ENCODE measurements at places on chromosomes 2 and 18. TPM values are rescaled to one million over a fixed set of nuclear protein-coding genes. Genes with fewer than 3 reads are reported as not detected.

GPR17 gene
- not detected for total RNA-seq

NETO1 gene
- total RNA-seq: not detected

DLX2 gene
- total RNA-seq: not detected

LIPG gene
- total RNA-seq: 14.2 TPM

DSG2 gene
- 330 TPM for total RNA-seq

DNA sequence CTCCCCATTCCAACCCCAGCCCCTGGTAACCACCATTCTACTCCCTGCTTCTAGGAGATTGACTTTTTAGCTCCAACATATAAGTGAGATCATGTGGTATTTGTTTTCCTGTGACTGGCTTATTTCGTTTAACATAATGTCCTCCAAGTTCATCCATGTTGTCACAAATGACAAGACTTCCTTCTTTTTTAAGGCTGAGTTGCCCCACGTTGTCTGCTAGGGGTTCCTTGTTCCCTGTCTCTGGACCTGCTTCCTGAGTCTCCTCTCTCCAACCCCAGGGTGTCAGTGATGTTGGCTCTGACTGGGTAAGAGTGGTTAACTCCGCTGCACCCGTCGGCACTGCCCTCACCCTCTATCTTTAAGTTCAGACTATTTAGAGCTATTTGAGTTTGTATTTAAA, 175.2 kb downstream of the SH3RF3 start:
- DNase-seq: no peak

DNA sequence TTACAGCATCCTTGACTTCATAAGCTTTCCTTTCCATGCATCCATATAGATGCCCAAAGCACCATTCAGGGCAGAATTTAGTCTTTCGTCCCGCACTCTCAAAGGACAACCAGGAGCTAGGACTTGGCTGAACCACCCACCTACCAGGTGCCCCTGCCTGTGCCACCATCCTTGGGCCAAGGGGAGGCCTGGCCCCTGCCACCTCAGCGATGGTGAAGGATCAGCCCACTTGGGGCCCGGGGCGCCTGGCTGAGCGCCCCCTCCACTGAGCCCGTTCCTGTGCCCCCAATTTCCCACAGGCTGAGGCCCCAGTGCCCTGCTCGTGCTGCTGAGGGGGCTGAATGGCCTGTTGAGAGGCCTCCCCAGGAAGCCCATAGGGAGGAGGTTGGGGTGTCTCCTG, 33.3 kb upstream of the ALPP start:
- DNase-seq: peak; percentile 8

GRCh38 chr2:191249156-191249813, 4.1 kb downstream of the MYO1B start:
- no peak for DNase-seq

- no peak for DNase-seq
These were observed 287.3 kb upstream of the REV1 start for GRCh38 chr2:99776906-99777646.

DNA sequence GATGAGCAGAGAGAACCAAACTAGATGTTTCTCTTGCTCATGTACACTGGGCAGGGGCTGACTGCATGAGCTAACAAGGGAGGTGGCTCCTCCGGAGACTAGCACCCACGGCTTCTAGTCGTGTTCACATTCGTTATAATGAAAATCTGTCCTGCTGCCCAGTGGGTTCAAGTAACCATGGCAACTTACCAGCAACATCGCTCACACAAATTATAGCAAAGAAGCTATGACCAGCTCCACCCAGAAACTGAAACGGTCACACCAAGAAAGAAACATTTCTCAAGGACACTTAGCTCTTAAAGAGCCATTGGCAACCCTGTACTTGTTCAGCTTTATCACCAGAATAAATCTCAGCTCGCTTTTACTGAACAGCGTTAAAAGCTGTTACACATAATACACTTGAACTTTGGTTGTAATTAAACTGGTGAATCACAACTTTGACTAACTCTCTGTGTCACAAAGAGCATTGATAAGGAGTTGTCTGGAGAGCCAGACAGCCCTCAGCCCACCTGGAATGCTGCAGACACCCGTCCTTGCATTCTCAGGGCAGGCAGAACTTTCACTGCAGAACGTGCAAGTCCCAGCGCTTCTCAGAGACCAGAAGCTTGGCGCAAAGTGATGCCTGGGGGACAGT, 141.2 kb downstream of the PID1 start:
- peak; percentile 45 for DNase-seq

DNA sequence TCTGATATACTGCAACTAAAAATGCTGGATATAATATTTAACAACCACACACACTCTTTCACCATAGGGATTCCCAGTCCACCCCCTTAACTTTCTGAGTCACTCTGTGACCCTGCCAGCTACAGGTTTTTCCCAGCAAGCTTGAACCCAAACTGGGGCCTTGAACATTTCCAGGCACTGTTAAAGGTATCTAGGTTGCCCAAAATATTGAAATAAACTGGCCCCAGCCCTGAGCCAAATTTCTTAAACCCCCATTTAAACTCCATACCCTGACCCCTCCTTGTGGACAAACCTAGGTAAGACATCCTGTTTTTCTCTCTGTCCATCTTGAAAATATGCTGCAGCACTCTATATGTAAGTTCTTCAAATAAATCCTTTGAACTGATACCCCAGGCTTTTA, 19.7 kb upstream of the DCTN1 start:
- DNase-seq: no peak

DNA sequence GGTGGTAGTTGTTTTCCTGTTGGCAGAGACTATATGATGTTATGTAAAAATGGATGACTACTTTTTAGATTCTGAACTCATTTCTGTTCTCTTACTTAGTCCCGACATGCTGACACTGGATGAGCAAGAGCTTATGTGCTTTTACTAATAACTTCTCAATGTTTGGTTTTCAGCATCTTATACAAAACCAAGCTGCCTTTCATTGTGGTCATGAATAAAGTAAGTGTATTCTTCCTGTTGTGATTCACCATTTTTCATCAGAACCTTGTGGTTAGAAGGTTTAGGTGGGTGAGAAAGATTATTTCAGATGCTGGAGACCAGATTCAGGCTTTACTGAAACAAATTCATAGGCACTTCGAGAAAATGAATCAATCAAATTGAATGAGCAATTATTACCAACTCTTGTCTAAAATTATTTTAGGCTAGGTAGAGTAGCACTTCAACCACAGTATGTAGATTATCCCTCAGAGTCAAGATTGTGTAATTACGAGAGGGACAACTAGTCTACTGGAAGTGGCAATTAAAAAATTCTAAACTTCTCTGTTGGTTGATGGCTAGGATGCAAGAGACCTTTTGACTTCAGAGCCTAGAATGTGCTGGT, 9.3 kb downstream of the GPN1 start:
- no peak for DNase-seq

- no peak for DNase-seq
These were observed 109.7 kb upstream of the CNTNAP5 start for GRCh38 chr2:123915380-123915779.

GRCh38 chr2:240156435-240157146, 16.1 kb upstream of the OTOS start:
- DNase-seq: no peak

GRCh38 chr2:220478305-220479058, 851.1 kb downstream of the SLC4A3 start:
- no peak for DNase-seq

- no peak for DNase-seq
These were observed 13.9 kb downstream of the MAL start for GRCh38 chr2:95039363-95039762.

DNA sequence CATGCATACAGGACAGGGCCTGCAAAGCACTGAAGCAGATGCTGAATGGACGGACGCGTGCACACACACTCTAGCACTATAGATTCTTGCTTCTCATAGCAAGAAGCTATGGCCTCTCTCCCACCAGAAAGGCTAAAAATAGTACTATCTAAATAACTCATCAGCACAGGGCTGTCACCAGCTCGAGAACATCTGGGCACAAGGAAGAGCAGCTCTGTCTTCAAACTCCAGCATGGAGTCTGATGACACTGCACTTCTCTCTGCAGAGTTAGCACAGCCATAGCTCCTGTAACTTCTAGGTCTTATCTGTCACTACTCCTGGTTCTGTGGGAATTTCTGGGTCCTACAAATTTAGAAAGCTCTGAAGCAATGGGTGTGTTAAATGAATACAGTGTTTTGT, 123.5 kb downstream of the MYO5B start:
- DNase-seq: no peak

DNA sequence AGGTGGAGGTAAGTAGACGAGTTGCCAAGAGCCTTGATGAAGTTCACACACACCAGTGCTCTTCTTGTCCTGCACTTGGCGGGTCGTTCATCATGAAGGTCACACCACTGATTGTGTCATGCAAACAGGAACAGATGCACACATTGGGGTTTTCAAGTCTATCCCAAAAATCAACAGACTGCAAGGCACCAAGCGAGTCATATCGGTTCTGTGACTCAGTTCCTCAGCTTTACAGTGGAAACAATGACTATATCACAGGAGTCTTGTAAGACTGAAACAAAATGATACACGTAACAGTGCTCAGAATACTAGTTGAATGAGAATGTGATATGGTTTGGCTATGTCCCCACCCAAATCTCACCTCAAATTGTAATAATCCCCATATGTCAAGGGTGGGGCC, 526.9 kb upstream of the ID2 start:
- DNase-seq: no peak

DNA sequence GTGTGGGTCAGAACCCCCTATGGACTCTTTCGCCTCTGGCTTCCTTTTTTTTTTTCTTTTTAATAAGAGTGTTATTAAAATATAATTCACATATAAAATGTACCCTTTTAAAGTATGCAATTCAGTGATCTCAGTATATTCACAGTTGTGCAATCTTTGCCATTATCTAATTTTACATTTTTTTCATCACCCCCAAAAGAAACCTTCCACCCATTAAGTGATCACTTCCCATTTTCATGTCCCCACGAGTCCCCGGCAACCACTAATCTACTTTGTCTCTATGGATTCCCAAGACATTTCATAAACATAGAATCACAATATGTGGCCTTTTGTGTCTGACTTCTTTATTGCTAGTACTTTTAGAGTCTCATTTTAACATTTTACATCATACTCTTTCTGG, 38.7 kb upstream of the ANXA4 start:
- DNase-seq: no peak

- DNase-seq: no peak
These were observed 305.8 kb downstream of the EIPR1 start for GRCh38 chr2:3071685-3072263.

DNA sequence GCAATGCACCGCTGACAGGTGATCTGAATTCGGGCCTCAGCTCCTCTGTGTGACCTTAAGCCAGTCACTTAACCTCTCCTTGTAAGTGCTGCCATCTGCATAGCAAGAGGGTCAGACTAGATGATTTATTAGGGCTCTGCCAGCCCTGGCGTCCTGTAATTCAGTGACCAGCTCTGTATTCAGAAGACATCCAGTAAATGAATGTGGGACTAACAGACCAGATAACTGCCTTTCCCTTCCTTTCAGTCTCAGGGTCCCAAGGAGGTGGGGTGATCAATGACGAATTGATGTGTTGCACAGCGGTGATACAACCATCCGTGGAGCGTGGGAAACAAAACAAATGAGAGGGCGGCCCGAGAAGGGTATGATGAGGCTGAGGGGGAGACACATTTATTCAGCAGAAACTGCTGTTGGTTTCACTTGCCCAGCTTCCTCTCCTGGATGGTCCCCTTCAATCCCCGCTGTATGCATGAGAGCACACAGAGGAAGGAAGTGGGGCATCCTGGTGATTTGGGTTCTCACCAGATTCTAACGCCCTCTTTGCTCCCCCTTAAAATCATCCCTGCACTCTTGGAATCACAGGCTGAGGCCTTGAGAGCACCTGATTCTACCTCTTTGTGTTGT, 92.8 kb downstream of the VIT start:
- no peak for DNase-seq
